ENCODE measurements at places on chromosomes 11 and 22.
A peak's percentile ranks its signal among the peaks of the same experiment; 100 is the strongest.

- DNase-seq, result no peak
Observed at GRCh38 chr11:122340607-122341290, 224.7 kb upstream of the BLID start.

DNA sequence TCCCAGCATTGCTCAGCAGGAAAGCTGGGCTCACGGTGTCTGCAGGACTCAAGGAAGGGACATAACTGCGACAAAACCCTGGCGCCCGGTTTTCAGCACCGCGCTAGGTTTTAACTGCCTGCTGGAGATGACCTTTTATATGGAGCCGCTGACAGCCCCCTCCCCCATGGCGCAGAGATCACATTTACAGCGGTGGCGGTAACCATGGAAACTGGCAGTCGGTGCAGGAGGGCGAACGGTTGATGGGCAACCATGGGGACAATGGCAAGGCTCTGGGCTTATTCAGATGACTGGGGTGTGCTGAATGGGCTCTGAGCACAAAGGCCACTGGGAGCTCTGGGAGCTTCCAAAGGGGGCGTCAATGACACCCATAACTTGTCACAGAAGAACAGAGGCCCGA is 37.2 kb downstream of the CELSR1 start:
- DNase-seq, result no peak

DNA sequence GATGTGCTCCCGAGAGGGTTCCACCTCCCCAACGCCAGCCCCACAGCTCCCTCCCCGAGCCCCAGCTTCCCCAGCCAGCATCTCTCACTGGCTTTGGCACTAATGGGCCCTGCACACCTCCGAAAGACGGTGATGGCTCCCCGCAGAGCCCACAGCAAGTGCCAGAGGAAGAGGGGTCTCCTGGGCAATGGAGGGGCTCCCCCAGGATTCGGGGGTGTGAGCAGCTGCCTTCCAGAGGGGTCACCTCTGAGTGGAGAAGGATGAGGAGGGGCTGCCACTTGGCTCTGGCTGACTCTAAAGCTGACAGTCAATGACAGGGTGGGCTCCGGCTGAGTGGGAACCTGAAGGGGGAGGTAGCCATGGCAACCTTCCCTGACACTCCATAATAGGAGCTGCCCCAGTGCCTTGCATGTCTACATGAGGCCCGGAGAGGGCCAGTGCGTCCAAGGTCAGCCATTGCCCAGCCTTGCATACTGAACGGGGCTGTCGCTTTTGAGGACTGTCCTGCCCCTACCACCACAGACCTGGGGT is 98.6 kb upstream of the SYT13 start:
- DNase-seq, result no peak

GRCh38 chr11:115257270-115257669 is 246.9 kb downstream of the CADM1 start:
- DNase-seq, result no peak

GRCh38 chr11:64230171-64230984 is at the start of gene DNAJC4:
Gene DNAJC4 (plus strand): TSS chr11:64230548. CDS start chr11:64230855, 307 bp downstream.
- DNase-seq, result peak; percentile 84

- DNase-seq, result no peak
Observed at GRCh38 chr11:47961383-47961782, 19.0 kb upstream of the PTPRJ start.

GRCh38 chr11:78074756-78075155 is 4.9 kb downstream of the NDUFC2 start:
- DNase-seq, result peak; percentile 39

DNA sequence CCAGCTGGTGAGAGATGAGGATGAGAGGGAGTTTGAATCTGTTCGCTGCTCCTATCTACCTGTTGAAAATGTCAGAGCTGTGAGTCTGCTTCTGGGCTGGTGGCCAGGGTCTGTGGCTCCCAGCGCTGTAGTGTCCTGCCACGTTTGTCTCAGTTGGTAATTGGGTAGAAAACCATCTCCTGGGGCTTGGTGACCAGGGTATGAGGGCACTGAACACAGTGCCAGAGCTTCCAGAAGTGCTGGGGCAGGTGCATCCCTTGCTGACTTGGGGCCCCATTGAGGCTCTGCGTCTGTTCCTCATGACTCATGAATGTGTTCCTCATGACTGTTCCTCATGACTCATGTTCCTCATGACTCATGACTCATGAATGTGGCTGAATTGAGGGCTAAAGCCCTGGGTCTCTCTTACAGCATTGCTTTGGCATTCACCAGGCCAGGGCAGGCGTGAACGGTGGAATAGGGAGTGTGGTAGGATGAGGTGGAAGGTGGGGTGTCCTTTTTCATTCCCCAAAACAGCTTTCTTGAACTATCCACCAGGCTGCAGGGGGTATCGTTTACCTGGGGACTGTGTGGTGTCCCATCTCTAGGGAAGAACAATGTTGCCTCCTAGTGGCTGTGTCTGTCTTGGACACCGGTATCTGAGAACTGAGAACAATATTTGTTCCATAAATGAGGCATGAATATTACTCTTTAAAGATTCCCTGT is 139.5 kb downstream of the COMMD9 start:
- DNase-seq, result peak; percentile 37

- no peak for DNase-seq
Observed at GRCh38 chr11:130909650-130910049, 6.6 kb downstream of the SNX19 start.

Data from BE2C (cell line).